ENCODE measurements at places on chromosomes 6 and 20.

GRCh38 chr6:107965746-107966145 is 7.7 kb upstream of the SEC63 start:
- DNase-seq, result no peak

DNA sequence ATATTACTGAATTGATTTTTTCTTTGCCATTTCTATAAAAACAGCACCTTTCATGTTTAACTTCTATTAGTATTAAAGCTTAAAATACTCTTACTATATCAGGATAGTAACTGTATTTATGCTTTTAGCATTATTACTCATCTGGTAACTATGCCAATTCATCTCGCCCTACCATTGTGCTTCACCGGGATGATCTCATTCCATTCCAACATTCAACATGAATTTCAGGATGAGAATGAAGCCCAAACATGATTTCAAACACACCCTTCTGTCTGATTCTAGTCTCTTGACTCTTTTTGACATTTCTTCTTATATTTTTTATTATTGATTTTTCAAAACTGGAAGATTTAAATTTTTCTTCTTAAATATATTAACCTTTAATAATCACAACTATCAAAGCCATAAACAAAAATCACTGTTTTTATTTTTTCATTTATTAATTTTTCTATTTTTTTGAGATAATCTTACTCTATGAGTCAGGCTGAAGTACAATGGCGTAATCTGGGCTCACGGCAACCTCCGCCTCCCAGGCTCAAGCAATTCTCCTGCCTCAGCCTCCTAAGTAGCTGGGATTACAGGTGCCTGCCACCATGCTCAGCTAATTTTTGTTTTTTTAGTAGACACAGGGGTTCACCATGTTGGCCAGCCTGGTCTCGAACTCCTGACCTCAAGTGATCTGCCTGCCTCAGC is 46.7 kb downstream of the GJA1 start:
- no peak for DNase-seq

- no peak for DNase-seq
Measured at GRCh38 chr6:14452567-14453527, 335.3 kb downstream of the CD83 start.

DNA sequence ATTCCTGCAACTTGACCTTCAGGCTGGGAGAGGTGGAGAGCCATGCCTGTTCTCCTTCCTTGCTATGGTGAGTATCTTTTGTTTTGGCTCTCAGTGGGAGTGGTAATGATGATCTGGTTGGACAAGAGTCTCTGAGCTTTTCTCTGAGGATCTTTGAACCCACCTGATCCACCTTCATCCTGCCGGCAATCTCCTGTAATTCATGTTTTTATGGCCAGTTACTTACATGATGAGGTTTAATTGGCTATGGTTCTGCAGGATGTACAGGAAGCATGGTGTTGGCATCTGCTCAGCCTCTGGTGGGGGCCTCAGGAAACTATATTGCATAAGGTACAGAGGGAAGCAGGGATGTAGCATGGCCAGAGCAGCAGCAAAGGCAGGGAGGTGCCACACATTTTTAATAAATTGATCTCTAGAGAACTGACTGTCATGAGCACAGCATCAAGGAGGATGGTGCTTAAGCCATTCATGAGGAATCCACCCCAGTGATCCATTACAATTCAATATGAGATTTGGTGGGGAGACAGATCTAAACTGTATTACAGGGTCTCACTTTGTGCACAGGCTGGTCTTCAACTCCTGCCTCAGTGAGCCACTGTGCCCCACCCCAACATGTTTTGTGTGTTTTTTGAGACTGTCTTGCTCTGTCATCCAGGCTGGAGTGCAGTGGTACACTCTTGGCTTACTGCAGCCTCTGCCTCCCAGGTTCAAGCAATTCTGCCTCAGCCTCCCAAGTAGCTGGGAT is 10.0 kb downstream of the HSPA1B start:
- DNase-seq, result no peak

- no peak for DNase-seq
Measured at GRCh38 chr6:111854683-111855082, 18.6 kb downstream of the FYN start.

- DNase-seq, result no peak
Measured at GRCh38 chr20:2729791-2730190, 37.2 kb downstream of the EBF4 start.

DNA sequence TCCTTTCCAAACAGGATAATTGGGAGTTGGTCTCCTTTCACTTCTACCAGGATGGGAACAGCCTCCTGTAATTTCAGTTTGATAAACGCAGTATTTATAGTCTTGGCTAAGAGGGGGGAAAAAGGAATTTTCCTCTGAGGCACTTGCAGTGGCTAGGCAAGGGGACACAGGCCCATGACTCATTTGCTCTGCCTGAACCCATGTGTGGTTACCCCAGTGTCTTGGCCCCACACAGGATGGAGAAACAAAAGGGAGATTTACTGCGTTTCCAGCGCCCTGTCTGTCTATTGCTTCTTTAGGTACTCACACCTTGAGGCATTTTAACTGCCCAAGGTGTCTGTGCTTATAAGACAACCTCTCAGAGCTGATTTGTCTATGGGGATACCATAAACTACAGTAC is 74.8 kb upstream of the NEDD9 start:
- no peak for DNase-seq

- DNase-seq, result no peak
Measured at GRCh38 chr20:2799688-2800520, 523 bp downstream of the CPXM1 start.

- DNase-seq, result no peak
Measured at GRCh38 chr6:112231594-112232060, 22.7 kb downstream of the LAMA4 start.

GRCh38 chr6:110322874-110323242 is 35.3 kb downstream of the METTL24 start:
- no peak for DNase-seq

GRCh38 chr6:15620611-15621010 is 42.2 kb downstream of the DTNBP1 start:
- DNase-seq, result peak; percentile 6

DNA sequence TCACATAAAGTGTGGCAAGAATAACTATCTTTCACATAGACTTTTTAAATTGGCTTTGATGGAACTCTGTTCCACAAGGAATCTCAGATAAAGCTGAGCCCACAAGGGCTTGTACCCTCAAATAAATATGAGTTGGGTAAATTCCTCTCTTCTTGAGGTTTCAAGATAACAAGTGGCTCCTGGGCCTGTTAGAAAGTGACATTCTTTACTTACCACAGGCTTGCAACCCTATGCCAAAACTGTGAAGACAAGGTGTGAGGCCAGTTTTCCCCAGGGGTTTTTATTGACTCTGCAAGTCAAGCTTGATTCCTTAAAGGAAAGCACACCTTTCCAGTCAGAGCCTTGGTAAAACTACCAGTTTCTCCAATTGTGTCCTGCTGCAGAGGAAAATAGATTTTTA is 664.8 kb upstream of the GJE1 start:
- DNase-seq, result no peak

- DNase-seq, result no peak
Measured at GRCh38 chr20:57469418-57470211, 55.3 kb downstream of the CTCFL start.

DNA sequence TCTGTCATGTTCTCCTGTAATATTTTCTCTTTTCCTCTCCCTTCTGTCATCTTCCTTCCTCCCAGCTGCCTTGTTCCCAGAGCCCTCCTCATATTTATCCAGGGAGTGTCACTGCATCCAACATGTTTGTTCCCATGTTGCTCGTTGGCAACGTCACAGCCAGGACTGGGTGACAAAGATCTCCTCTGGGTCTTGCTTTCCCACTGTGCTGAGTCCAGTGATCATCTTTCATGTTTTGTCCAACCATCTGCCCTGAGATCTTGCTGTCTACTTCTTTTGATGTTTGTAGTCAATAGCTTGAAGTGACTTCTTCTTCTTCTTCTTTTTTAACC is 26.6 kb downstream of the FARS2 start:
- DNase-seq, result no peak

DNA sequence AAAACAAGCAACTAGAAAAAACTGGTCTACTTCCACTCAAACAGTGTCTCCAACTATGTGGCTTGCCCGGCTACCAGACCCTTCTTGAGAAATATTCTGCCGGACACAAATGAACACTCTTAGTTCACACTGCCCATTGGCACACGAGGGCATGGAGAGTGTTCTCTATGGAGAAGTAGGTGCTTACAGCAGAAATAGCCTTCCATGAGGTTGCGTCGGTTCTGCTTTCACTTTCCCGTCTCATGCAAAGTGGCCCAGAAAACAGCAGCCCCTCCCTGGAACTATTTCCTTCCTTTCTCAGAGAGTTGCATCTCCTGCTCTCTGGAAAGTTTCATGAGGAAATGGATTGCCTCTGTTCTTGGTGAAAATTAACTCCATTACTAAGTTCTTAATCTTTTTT is 9.5 kb upstream of the HLA-DOA start:
- DNase-seq, result no peak

DNA sequence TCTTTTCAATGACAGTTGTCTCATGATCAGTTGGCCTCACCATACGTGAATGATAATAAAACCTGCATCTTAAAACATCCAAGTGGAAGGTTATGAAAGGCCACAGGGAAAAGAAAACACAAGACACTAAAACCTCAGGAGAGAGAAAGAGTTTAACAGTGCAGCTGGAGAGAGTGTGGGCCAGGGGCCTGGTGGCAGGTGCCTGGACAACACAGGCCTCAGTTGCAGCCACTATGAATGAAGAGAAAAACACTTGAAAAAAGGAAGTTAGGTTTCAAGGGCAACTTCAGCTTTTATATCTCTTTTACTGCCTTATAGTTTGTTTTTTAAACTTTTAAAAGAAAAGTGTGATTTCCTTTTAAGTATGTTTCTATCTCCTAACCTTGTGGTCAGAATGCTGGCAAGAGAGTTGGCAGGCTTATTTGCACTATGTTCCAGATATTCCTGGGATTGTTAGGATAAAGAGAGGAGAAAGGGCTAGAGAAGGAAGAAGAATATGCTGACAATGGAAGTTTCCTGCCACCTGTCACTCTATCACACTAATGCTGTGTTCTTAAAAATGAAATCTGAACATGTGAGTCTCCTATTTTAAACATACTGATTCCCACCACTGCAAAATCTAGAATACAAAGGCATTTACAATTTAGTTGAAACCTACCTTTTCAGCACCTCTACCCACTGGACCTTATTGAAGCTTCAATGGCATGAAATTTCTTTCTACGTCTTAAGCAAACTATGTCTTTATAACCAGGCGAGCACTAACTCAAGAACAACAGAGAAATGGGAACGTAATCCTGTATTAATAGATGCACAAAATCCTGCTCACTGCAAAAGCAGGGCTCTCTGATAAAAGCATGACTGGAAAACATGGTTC is 222.4 kb downstream of the CD83 start:
- DNase-seq, result no peak

- no peak for DNase-seq
Measured at GRCh38 chr20:45495501-45495941, 19.9 kb downstream of the SPINT3 start.

- no peak for DNase-seq
Measured at GRCh38 chr6:8229915-8230756, 127.8 kb upstream of the EEF1E1 start.

DNA sequence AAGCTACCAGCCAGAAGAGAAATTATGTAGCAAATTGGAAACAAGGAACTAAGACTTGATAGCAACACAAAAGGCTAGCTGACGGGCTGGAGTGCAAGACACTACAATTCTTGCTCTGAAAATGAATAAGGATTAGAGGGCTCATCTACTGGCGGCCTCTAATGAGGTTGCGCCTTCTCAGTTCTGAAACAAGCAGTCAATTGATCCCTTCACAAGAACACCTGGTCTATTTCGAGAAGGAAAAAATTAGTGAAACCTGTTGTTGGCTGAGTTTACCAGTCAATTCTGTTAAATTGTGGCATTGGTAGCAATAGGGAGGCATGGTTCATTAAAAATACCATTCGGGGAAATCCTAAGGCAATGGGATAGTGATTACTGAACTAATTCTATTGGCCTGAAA is 74.8 kb upstream of the JARID2 start:
- DNase-seq, result no peak

DNA sequence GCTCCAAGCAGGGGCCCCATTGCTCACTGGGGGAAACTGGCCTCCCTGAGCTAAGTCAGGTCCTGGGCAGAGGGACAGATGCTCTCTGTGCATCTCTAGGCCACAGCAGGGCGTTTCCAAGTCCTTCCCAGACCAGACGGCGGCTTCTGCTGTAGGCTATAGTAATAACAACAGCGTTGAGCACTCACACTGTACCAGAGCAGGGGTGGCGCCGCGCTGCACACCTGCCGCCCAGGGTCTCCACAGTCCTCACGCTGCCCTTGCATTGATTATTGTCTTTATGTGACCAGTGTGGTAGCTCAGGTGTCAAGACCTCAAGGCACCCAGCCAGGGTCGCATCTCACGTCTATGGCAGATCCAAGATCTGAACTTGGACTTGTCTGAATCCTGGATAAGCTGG is 14.9 kb upstream of the CCN5 start:
- DNase-seq, result no peak

- no peak for DNase-seq
Measured at GRCh38 chr6:34182751-34183531, 37.1 kb upstream of the GRM4 start.

DNA sequence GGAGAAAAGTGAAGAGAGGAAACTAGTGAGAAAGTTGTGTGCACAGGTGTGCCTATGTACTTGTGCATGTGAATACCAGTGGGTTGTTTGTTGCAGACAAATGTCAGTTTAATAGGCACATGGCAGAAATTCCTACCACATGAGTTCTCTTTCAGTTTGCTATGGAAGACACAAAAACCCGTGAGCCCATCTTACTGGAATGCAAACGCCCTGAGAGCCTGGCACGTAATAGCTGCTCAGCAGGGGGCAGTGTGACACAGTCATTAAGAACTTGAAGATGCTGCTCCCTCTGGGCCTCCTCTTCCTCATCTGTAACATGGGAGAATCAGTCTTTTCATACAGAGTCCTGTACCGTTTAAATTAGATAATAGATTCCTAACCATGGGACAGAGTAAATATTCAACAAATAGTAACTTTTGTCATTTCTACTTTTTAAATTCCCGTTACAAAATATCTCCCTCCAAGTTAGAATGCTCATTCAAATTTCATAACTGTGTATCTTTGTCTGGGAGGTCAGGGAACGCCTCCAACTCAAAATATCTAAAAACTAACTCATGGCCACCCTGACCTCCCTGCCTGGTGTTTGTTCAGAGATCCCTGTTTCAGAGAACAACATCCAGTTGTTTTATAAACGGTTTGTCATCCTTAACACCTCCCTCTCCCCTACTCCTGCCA is 802.9 kb downstream of the MAFB start:
- no peak for DNase-seq

DNA sequence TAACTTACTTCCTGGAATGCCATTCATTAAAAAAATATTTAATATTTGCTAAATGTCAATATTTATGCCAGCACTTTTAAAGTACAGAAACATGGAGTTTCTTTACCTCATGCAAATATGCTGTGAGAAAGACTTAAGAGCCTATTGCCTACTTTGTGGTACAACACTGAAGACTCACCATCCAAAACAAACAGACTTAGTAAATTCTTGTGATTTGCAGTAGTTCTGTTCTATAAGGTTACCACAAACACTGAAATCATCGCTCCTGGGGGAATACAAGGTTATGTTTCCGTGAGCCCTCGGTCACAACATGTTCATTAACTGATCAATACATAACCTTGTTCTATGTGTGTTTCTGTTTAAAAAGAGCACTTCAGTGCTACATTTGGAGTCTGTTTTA is 78.3 kb downstream of the ATG5 start:
- DNase-seq, result no peak

GRCh38 chr6:9532621-9533557 is 882.0 kb downstream of the TFAP2A start:
- DNase-seq, result no peak
